ENCODE measurements at places on chromosomes 16 and 17. TPM values are rescaled to one million over a fixed set of nuclear protein-coding genes. Genes with fewer than 3 reads are reported as not detected.

- DNase-seq: no peak
Measured at GRCh38 chr17:14296166-14296910, 4.5 kb upstream of the HS3ST3B1 start.

- no peak for DNase-seq
Measured at GRCh38 chr16:87698676-87699199, 67.0 kb downstream of the KLHDC4 start.

SHBG gene
- total RNA-seq: 0.33 TPM

ARL5C gene
- total RNA-seq: not detected

DNA sequence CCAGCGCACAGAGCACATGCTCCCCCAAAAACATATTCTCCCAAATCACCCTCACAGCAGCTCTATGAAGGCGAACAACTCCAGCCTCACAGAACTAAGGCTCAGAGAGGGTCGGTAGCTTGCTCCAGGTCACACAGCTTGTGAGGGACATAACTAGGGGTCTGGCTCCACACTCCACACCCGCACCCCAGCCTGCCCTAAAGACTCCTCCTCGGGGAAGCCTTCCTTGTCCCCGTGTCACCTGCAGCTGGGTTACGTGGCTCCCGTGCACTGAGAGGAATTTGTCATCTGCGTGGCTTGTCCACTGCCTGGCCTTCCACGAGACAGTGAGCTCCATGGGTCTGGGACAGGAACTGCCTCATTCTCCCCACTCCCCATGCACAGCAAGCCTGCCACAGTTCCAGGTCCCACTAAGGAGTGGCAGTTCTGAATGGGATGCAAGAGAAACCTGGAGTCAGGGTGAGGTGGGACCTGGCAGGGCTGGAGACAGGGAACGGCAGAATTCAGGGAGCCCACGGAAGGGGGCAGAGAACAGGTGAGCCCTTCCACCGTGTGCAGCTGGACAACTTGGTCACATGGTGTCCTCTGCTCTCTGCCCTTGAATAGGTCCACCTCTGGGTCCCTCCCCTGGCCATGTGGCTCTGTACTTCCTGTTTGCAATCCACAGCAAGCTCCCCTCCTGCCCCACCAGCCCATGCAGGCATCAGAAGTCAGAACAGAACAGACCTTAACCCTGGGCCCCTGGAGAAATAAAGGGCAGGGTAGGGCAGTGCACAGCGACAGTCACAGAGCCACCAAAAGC, 27.4 kb downstream of the TNFRSF13B start:
- DNase-seq: no peak

MYCBPAP gene
- total RNA-seq: 2.3 TPM

DNA sequence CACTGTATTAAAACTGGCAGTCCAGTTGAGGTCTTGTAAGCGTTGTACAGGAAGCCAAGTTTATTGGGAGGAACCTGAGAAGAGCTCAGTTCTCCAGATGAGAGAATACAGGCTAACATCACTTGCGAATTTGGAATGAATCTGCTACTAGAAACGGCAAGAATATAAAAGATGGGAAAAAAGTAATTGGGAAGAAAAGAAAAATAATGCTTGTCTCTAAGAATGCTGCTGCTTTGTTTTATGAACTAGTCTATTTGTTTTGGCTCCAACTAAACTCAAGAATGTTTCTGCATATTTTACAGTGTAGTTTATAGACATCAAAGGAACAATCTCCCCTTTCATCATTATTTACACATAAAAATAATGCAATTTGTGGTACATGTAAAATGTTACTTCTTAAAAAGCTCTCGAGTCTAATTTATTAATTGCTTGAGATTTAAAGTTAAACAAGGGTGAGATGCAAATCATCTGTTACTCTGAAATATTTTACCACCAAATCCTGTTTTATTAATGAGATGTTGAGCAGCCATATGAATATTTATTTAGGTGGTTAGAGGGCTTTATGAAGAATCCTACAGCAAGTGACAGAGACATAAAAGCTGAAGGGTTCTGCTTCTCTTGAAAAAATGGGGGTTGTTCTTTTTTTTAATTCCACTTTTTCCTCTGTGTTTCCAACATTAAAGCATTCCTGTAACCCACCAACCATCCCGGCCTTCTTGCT, 162.1 kb upstream of the AXIN2 start:
- DNase-seq: peak; percentile 64

DNA sequence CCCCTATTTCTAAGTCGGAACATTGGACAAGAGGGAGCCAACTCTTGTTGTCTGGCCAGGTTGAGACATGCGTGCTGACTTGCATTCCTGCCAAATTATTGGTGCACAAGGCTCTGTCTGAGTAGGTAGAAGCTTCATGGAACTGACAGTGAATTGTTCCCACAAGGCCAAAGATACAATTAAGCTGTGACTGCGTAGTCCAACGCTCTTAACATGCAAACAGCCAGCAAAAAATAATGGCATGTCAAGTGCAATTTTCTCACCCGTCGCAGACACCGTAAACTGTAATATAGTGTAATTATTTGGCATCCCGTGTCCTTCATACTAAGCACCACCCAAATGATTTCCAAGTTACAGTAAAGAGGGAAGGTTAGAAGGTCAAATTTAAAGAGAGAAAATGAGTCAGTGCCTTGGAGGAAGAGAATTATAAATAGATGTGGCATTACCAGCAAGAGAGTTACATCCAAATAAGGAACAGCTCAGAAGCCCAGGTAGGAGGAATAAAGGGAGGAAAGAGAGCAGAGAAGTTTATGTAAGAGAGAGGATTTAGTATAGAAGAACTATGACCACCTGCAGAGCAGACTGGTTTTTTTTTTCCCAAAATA, 21.8 kb downstream of the CDH8 start:
- DNase-seq: no peak

PRSS21 gene
- 0.17 TPM for total RNA-seq

DNA sequence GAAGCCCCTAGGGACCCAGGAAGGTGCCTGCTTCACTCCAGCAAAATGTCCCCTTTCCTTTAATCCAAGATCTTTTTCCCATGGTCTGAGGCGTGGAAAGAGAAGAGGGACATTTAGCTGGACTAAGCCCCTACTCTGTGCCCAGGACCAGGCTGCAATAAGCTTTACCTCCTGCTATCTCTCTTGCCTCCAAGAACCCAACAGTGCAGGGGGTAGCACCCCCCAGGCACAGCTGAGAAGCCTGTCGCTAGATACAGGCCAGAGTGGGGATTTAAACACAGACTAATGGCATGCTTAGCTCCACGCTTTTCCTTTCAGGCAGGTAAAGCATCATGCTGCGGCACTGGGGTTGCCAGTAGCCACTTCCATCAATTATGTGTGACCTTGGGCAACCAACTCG, 24.5 kb upstream of the CCL1 start:
- no peak for DNase-seq

- DNase-seq: peak; percentile 58
Measured at GRCh38 chr17:57920916-57921703, 34.1 kb downstream of the CUEDC1 start.

DNA sequence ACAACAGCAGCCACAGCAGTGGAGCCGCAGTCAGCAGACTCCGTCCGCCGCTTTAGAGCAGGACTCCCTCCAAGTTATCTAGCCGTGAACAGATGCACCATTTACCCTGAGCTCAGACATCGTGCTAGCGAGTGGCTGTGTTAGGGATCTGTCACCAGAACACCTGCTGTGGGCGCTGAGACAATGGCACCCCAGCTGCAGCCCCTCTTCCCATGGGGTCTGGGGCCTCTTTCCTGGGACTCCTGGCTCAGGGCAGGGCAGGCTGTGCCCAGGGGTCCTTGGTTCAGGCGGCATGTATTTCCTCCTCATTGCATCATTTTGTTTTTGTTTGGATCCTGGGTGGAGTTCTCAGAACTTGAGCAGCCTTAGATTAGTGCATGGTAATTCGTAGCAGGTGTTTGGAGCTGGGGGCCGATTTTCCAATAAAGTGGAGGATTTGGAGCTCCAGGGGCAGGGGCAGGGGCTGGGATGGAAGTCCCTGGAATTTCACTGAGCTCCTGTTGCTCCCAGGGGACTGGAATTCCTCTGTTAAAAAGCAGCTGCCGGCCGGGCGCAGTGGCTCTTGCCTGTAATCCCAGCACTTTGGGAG, 23.4 kb downstream of the NMRAL1 start:
- no peak for DNase-seq

GRCh38 chr17:72146371-72146770, 25.6 kb downstream of the SOX9 start:
- DNase-seq: no peak

CSH2 gene
- total RNA-seq: not detected

DNA sequence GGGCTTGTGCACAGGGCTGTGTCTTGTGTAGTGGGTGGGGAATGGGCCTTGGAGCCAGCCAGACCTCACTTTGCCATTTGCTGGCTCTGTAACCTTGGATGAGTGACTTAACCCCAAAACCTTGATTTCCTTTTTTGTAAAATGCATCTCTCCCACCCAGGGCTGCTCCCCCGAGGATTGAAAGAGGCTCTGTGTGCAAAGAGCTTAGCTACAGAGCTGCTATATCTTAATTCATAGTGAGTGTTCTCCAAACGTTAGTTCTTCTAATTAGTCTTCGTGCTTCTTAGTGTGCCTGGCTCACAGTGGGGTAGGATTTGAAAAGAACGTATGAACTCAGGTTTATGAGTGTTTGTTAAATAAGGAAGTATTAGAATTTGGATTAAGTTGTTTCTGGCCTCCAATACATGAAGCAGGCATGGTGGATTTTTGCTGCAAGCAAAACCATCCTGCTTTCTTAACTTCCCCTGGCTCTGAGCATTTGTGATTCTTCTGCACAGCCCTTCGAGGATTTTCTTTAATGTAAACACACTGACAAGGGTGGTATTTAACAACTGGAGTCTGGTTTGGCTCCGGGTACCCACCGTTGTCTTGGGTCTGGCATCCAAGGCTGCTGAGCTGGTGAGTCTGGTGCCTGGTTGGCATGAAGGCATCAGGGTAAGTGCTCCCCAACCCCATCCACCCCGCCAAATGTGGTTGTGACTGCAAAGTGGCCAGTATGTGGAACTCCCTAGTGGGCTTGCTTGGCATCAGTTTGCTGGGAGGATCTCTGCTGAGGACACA, 29.7 kb downstream of the KSR1 start:
- no peak for DNase-seq

DNA sequence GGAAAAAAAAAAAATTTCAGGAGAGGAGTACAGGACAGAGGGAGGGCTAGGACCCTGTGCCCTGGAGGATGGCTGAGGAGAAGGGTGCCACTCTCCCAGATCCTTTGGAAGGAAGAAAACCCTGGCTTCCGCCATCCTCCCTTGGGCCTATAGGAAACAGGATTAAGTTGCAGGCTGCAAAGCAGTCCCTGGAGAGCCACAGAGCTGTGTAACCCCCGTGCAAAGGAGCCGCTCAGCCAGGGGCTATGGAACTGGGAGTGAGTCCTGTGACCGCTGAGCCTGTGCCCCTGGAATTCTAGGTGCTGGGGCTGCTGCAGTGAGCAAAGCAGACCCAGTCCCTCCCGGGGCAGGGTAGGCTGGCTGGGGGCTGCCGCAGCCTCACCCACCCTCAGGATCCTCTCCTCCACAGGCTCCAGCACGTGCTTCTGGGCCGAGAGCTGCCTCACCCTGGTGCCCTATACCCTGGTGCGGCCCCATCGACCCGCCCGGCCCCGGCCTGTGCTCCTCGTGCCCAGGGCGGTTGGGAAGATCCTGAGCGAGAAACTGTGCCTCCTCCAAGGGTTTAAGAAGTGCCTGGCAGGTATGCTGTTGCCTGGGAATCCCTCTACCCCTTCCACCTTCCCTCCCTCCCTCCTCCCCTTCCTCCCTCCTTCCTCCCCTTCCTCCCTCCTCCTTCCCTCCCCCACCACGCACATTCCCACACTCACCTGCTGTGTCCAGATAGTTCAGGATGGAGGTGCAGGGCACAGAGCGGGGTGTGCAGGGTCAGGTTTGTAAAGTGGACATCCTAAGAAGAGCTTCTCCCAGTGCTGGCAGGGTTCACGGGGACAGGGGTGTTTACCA, 15.3 kb downstream of the SGSH start:
- no peak for DNase-seq

DNA sequence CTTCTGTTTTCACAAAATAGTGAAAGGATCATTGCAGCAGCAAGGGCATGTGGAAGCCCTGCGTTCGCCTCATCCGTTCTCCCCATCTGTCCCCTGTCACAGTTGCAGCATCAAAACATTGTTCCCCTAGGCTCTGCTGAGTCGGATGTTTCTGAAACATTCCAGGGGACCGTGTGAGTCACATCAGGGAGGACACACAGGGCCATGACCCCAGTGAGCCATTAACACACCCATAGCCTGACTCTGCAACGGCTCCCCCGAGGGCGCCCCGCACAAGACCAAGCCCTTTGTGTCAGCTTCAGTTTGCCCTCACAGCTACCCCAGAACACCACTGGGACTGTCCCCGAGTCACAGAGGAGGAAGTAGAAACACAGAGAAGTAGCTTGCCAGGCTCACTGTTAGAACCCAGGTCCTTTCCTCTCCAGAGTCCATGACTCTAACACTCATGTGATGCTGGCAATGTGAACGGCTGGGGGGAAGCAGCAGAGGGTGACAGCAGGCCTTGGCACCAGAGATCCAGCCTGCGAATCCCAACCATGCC, 63.3 kb upstream of the HSBP1 start:
- peak; percentile 4 for DNase-seq

GRCh38 chr16:77840673-77841501, 52.5 kb downstream of the VAT1L start:
- peak; percentile 74 for DNase-seq

DNA sequence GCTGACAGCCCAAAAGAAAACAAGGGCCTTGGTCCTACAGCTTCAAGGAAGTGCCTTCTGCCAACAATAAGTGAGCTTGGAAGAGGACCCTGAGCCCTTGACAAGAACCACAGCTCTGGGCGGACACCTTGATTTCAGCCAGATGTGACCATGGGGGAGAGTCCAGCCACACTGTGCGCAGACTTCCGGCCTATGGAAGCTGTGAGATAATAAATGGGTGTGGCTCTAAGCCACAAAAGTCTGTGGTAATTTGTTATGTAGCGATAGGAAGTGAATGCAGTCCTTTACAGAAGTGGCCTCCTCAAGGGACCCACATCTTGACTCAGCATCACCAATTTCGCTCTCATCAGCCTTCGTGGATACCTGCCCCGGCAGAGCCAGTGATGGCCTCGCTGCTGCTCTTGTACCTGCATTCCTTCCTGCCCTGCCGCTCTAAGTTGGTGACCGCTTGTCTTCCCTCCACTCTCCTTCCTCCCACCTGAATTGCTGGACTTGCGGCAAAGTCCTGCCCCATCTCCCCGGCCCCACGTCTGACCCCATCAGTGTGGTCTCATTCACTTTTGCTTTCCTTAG, 29.3 kb downstream of the PRSS54 start:
- DNase-seq: no peak

All from fibroblast of lung (primary cell).